DMS53 (cell line): ENCODE measurements at places on chromosomes 6 and 20.

DNA sequence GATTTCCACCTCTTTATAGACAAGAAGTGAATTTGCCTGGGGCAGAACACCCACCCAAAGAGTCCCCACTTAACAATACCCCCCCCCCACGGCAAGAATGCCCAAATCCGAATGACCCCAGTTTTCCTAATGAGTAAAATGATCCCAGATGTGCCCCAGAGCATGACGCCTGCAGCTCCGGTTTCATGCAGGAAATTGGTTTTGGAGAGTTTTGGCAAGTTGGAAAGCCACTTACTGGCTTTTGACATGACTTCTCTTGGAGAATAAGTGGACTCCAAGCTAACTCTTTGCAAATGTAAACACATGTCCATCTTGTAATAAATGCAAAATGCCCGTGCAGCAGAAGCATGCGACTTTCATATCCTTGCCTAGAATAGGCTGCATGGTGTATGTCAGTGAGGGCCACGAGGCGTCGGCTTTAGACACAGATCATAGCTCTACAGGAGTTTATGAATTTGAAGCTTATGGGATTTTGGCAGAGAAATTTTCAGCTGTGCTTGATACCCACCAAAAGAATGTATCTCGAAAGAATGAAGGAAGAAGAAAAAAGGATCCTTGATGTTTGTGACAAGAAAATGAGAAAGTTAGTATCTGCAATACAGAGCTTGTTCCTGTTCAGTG is 24.2 kb downstream of the EDN3 start:
- no peak for DNase-seq

DNA sequence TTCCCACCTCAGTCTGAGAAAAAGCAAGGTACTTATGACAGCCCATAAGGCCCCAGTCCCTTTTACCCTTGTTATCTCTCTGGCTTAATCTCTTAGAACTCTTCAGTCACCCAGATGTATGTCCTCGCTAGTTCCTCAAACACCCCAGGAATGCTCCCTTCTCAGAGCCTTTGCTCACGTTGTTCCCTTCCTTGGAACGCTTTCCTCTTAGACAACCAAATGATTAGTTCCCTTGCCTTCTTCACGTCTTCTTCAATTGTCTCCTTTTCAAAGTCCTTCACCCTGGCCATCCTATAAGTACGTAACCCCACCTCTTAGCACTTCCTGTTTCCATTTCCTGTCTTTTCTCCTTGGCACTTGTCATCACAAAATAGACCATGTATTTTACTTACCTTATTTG is 1.1 kb upstream of the APOBEC2 start:
- DNase-seq, result no peak

DNA sequence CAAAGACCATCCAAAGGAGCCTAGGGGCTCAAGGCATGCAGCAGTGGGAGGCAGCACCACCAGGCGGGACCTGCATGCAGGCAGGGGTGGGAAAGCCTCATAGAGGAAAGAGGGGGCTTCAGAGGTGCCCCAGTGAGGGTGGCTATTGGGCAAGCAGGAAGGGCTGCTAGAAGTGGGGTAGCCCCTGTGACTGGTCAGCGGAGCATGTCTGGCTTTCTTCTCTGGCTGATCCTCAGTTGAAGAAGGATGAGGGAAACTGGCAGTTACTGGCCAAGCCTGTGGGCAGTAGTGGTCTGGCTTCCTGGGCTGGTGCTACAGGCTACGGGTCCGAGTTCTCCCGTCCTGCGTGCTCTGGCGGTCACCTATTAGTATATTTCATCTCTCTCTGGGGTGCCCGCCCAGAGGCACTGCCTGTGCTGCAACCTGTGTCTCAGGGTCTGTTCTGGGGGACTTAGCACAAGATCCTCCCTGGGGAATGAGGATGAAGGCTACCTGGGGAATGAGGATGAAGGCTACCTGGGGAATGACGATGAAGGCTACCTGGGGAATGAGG is 35.9 kb upstream of the CST7 start:
- DNase-seq, result no peak

DNA sequence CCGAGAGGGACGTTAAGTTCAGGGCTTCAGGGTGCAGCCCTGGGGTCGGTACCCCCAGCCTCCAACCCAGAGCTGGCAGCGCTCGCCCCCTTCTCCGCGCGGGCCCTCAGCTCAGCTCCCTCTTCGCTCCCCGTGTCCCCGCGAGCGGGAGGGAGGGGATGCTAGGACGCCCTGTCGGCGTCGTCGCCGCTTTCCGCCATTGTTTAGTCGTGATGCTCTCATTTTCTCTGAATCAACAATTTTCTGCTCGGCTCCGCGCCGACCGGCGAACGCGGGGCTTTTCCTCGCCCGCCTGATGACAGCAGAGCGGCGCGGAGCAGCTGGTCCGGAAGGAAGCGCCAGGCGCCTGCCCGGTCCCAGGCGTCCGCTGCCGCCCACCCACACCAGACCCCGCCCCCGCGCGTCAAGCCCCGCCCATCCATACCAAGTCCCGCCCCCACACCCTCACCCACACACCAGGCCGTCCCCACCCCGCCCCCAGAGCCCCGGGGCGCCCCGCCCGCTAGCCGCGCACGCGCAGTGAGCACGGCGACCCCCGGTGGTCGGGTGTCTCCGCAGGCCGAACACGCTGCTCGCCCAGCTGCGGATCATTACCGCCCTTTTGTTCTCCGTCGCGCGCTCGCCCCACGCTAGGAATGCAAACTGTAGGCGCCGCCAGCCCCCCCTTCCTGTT is 50.1 kb upstream of the SLC32A1 start:
- no peak for DNase-seq

GRCh38 chr6:17389274-17389847 is 4.0 kb upstream of the CAP2 start:
- no peak for DNase-seq

DNA sequence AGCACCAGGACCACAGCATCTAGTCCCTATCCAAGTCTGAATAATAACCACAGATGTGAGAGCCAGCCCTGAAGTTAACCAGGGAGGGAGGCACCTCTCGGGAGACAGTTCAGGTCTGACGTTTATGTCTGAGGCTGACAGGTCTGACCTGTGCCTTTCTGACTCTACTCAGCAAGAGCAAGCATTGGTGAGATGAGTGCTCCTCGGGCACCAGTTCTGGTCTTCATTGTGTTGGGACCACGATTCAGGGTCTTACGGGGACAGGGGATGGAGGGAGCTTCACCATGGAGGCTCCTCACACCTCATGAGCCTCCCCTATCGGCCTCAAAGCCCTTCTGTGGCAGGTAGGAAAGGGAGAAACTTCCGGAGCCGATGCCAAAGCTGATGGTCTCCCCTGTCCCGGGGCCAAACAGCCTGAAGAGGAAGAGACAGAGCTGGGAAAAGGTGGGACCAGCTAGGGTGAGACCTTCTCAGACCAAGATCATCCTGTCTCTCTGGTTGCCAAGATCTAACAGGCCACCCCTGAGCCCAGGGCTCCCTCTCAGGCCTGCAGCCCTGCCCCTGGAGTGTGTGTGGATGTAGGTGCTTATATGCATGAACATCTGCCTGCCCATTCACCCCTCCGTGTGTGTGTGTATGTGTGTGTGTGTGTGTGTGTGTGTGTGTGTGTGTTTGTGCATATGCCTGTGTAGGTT is 170.5 kb downstream of the VEGFA start:
- no peak for DNase-seq

DNA sequence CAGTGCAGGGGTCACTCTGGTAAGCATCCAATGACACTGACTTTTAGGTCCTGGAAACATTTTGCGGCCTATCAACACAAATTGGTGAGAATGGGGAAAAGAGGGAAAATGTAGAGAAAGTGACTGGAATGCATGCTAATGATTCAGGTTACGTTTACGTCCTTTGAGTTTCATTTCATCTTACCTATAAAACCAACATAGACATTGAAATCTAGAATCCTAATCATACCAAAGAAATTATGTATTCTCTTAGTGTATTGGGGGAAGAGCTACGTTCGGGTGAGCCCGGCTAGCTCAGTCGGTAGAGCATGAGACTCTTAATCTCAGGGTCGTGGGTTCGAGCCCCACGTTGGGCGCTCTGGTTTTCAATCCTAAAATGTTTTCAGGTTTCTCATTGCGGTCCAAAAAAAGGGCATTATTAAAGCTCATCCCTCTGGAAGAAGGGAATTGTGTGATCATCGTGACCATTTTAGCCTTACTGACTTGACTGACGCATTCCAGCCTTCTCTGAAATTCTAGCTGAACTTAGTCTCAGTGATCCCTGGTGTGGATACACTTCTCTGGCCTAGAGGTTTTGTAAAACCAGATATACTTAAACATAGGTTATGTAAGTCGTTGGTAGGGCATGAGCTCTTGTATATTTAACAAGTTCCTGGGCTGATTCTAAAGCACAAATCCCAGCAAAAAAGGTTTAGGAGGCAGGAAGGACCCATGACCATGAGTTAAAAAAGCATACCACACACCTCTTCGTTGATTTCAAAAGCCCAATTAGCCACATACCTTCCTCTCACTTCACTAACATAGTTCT is 18.3 kb downstream of the HMGN4 start:
- peak; percentile 88 for DNase-seq

DNA sequence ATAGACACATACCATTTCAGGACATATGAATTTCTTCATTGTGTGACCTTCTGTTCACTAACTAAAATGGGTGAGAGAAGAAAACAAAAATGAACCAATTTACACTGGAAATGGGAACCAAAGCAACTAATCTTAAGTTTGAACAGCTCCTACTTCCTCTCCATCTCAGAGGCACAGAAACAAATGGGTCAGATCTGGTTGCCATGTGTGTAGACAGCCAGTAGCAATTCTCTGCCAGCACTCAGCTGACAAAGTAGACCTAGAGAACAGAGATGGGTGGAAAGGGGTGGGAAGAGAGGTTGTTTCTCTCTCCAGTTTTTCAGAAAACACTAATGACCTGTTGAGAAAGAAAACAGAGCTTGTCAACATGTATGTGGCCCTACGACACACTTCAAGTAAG is 14.3 kb upstream of the POPDC3 start:
- no peak for DNase-seq

GRCh38 chr20:41167118-41167470 is 29.8 kb downstream of the PLCG1 start:
- DNase-seq, result no peak

- no peak for DNase-seq
Measured at GRCh38 chr20:58666702-58667101, 15.6 kb downstream of the STX16 start.

DNA sequence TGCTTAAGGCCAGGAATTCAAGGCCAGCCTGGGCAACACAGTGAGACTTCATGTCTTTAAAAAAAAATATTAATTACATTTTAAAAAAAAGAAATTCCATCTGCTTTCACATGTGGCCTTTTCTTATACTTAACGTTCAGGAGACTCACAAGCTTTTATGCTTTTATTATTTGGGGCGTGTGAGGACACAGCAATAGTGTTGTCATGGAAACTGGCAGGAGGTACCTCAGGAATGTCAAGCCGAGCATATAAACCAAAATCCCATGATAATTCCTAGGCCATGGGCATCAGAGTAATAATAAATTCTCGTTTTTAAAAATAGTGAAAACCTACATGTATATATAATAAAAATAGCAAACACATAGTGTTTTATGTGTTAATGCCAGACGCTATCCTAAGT is 89.8 kb downstream of the IYD start:
- no peak for DNase-seq

GRCh38 chr20:16940701-16941100 is 192.5 kb downstream of the OTOR start:
- no peak for DNase-seq

GRCh38 chr6:130517444-130517931 is 151.7 kb downstream of the TMEM200A start:
- peak; percentile 56 for DNase-seq

DNA sequence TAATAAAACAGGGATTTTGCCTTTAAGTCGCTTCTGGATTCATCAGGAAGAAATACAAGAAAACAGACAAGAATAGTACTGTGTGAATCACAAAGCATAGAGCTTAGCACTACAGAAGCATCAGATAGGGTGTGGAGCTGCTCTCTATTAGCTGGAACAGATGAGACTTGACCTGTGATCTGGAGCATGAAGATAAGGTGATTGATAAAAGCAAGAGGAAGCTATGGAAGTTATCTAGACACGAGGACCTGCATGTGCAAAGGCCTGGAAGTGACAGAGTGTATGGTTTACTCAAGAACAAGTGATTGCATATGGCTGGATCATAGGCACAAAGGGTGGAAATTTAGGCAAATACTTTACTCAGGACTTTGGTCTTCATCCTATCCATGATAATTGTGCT is 112.9 kb upstream of the MLIP start:
- peak; percentile 6 for DNase-seq

DNA sequence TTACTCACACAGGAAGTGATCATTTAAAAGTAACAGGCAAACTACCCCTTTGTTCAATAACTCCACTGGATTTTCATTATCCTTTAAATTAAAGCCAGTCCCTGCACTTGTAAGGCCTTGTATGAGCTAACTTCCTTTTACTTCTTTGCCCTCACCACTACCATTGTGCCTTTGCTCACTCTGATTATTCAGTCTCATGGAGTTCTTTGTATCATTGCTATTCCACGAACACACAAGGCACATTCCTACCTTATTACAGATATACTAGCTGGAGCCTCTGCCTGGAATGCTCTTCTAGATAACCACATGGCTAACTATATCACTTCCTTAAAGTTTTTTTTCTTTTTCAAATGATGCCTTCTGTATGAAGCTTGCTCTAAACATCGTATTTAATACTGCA is 748.6 kb upstream of the HS3ST5 start:
- no peak for DNase-seq

DNA sequence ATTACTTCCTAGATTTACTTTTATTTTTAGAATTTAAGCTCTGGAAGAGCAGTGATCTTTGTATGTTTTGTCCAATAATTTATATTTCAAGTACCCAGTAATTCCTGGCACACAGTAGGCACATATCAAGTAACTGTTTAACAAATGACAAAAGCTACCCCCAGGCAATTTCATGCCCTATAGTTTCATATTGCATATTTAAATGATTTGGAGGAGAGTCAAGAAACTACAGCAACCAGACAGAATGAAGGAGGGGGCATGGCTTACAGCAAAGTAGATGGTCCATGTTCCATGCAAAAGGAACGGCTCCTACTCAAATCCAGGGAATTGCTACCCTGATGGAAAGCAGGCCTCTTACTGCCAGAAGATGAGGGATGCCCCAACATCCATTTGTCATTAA is 113.5 kb downstream of the ARHGAP18 start:
- DNase-seq, result no peak

DNA sequence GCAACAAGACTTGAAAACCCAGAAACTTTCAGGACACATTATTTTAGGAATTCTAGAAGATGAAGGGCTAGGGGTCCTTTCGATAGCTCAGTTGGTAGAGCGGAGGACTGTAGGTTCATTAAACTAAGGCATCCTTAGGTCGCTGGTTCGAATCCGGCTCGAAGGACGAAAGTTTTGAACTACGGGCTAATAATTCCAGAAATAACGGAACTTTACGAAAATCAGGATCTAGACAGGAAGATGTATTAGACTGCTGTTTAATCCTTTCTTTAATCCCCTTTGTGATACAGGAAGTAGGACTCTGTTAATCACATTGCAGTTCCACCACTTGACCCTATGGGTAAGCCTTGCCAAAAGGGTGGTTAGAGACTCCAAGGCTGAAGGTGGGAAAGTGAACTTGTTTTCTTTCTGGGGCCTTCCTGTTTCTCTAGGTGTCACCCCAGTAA is 21.2 kb upstream of the ABT1 start:
- peak; percentile 19 for DNase-seq
